Transverse colon (tissue), 4 donors: ENCODE measurements at places on chromosomes 2 and 18. TPM values are rescaled to one million over a fixed set of nuclear protein-coding genes. Genes with fewer than 3 reads are reported as not detected.

- DNase-seq, result no peak
Measured at GRCh38 chr2:215528555-215528954, 92.7 kb upstream of the FN1 start.

GRCh38 chr2:42743659-42743990, 20.3 kb downstream of the OXER1 start:
- DNase-seq, result no peak

DNA sequence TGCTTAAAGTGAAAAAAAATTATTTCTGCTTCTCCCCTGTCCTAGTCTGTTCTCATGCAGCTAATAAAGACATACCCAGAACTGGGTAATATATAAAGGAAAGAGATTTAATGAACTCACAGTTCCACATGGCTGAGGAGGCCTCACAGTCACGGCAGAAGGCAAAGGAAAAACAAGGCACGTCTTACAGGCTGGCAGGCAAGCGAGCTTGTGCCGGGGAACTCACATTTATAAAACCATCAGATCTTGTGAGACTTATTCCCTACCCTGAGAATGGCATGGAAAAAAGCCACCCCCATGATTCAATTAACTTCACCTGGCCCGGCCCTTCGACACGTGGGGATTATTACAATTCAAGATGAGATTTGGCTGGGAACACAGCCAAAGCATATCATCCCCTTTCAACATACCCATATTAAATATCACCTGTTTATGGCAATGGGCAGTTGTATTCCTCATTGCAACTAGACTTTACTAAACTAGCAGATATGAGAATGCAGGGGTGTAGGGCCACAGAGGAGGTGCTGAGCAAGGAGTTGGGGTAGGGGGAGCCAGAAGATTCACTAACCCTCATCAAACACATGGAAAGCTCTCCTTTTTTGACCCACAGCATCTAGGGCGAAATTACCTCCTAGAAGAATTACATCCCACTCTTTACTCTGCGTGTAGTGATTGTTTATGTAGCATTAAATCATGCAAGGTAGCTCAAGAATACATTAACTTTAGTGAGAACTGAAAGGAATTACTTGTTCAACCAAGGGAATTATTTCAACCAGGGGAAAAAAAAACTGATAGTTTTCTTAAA, 183.3 kb upstream of the DOK6 start:
- no peak for DNase-seq

DNA sequence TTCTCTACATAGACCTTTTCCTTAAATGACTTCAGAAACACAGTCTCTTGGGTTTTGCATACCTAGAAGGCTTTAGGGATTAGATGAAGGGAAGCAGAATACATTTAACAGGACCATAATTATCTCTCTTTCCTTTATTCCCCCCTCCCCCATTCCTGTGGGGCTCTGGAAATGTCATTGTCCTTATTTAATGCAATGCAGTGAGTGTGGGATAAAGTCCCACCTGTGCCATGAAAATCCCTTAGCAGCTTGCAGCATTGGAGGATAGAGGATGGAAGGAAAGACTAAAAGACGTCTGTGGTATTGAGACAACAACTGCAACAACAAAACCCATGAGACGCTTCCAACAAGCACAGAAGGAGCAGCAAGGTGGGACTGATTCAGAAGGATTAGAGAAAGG, 117.8 kb upstream of the DCC start:
- no peak for DNase-seq

- DNase-seq, result no peak
Measured at GRCh38 chr18:8287196-8287885, 321.9 kb upstream of the RAB12 start.

GRCh38 chr2:197890168-197890567, 85.8 kb downstream of the PLCL1 start:
- no peak for DNase-seq

- DNase-seq, result no peak
Measured at GRCh38 chr2:225462945-225463344, 63.4 kb downstream of the NYAP2 start.

- no peak for DNase-seq
Measured at GRCh38 chr2:113162173-113162572, 11.6 kb upstream of the PSD4 start.

DNA sequence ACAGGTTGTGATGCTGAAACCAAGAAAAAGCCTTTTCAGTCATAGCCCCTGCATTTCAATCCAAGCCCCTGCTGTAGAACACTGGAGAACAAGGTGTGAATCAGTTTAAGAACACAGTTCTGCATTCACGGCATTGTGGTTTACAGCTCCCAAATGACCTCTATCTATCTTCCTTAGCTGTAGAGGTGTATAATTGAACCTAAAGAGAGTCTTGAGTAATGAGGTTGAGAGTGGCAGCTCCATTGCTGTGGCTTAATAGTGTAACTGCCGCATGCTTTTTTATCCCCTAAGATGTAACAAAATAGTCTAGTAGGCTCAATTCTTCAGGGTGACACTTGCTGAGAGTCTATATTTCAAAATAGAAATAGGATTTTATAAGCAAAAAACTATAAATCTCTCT, 121.3 kb upstream of the EPHA4 start:
- DNase-seq, result no peak

GRCh38 chr2:170739048-170739447, 23.9 kb downstream of the SP5 start:
- DNase-seq, result no peak

DNA sequence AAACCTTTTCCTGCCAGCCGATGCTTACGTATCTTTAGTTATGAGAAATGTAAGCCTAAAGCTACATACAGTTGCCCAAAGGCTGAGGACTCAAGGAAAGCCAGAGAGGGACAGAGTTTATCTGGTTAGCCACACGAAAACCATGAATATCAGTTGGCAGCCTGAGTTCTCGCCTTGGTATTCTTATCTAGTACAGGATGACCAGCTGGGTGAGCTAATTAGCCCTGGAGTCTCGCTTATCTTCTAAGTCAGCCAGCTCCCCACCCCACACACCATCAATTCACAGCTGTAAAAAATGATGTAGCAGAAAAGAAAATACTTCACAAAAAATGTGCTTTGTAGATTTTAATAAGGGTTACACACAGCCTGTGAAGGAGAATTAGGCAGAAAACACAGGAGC, 617.5 kb upstream of the SOX11 start:
- DNase-seq, result no peak

- no peak for DNase-seq
Measured at GRCh38 chr2:134679745-134680144, 39.1 kb downstream of the TMEM163 start.

DNA sequence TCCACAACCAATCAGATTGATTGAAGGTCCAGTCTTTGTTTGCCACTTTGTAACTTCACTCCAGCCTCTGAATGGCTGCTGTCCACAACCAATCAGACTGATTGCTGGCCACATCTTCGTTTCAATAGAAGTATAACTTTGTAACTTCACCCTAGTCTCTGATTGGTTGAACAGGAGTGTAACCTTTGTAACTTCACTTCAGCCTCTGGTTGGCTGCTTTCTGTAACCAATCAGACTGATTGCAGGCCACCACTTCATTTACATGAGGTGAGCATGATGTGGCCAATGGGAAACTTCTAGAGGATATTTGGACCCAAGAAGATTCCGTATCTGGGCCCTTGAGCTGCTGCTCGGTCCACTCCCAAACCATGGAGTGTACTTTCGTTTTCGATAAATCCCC, 16.9 kb upstream of the ALPP start:
- no peak for DNase-seq

- no peak for DNase-seq
Measured at GRCh38 chr2:202165945-202166344, 72.5 kb downstream of the SUMO1 start.

DNA sequence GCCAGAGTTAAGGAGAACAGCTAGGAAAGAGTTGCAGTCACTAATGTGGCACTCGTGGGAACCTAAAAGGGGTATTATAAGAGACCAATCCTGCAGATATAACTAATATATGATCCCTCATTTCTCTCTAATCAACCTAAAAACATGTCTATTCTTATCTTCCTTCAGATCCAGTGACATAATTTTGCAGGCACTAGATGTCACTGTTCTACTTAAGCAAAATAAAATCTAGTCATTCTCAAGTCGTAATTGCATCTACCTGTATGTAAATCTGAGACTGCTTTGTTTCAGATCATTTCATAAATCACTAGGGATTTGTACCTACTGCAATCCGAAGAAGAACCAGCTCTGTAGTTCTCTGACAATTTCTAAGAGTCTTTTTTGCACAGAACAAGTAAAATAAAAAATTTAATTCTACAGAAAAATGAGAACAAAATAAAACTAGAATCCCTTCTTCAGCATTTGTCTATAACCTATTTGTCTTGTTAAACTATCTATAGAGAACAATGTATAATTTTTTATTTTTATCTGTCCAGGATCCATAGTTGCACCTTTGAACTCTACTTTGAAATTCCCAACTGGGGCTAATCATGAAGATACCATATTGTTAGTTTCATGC, 56.5 kb upstream of the ERBB4 start:
- DNase-seq, result no peak

DNA sequence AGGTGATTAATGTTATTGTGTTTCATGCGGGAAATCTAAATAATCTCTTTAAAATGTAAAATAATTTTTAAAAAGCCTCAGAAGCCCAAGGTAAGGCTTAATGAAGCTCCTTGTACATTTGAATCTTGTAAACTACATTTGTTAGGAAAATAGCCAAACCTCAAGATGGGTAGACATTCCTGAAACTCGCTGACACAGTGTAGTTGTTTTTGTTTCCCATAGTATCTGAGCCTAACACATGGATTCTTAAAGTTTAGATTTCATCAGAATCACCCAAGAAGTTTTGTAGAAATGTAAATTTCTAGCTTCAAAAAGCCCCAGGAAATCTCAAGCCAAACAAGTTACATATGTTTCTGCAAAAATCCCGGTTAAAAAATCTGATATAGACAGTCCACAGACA, 1221.1 kb upstream of the ACVR2A start:
- DNase-seq, result no peak

DNA sequence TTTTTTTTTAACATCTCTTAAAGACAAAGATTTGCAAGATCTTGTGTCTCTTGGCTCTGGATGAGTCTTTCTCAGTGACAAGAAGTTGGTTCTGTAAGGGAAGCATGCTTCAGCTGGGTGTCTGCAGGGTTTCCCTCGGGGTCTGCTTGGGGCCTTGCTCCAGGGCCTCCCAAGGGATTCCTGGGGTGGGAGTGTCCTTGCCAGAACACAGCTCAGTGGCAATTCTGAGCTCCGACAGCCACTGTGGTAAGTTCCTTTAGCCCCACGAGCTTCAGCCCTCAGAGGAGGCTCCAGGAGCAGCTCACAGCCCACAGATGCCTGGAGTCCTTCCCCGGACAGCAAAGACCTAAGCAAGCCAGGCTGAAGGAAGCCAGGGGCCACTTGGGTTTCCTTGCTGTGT, 52.4 kb downstream of the EMX1 start:
- no peak for DNase-seq

The TRIM43 gene
- not detected for total RNA-seq

The EDAR gene
- 0.64 TPM for total RNA-seq

The ZBTB7C gene
- total RNA-seq, result 38.8 TPM

The WDR7 gene
- 23.9 TPM for total RNA-seq

The MRPS5 gene
- 81.9 TPM for total RNA-seq

The MARCHF4 gene
- total RNA-seq, result 0.14 TPM

The FBXO48 gene
- 0.60 TPM for total RNA-seq

The ITGB6 gene
- 28.8 TPM for total RNA-seq

The COL4A4 gene
- 3.4 TPM for total RNA-seq

The AGXT gene
- 0.82 TPM for total RNA-seq

The CXXC1 gene
- total RNA-seq, result 68.9 TPM
